Activated CD4-positive, alpha-beta memory T cell treated with anti-CD3 and anti-CD28 coated beads for 36 hours (primary cell): ENCODE measurements at places on chromosomes 16 and 17.

DNA sequence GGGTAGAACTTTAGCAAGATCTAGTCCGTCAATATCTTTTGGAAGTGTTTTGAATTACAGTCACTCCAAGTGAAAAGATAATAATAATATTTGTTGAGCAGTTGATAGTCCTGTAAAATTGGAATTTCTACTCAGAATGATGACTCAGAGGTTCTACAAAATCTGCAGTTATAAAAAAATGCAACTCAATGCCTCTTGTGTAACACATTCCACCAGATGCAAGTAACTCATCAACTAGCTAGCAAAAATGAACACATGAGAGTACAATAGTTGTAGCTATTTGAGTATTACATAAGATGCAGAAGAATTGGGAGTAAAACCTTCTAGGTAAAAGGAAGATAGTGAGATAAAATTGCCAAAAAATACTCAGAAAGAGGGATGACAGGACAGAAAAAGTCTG is 177.2 kb downstream of the CDH8 start:
- H3K36me3 ChIP-seq = no peaks in the 10 kb centered on the region
- no peaks in the 10 kb centered on the region for H3K27me3 ChIP-seq
- no peak overlapping the region for H3K4me3 ChIP-seq

DNA sequence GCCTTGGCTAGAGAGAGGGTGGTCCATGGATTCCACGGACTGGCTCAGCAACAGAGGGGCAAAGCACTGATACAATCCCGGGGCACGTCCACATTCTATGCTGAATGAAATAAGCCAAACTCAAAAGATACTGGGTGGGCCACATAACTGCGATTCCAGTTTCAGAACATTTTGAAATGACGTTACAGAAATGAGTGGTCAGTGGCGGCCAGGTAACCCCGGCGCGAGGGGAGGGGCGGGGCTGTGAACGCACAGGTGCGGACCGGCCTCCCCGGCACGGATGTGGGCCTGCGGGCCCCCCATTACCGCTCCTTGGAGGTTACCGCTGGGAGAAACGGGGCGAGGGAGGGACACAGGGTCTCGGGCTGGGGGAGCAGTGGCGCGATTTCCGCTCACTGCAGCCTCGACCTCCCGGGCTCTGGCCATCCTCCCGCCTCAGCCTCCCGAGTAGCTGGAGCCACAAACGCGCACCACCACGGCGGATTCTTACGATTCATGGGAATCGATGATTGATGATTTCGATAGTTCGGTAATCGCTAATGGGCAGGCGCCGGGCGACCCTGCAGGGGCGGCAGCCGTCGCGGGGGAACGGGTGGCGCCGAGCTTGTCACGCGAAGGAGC is 559 bp downstream of the MVD start:
- no peaks in the 10 kb centered on the region for H3K27me3 ChIP-seq
- peak overlapping the region; percentile 83 for H3K27ac ChIP-seq
- H3K4me1 ChIP-seq = peaks cover 17% of the 10 kb centered on the region
- peaks cover 2% of the 10 kb centered on the region for H3K36me3 ChIP-seq
- peak overlapping the region; percentile 91 for H3K4me3 ChIP-seq

- H3K27me3 ChIP-seq = peaks cover 3% of the 10 kb centered on the region
- no peak for DNase-seq
- H3K36me3 ChIP-seq = no peaks in the 10 kb centered on the region
- H3K4me1 ChIP-seq = peaks cover 11% of the 10 kb centered on the region
- no peak overlapping the region for H3K27ac ChIP-seq
- H3K4me3 ChIP-seq = no peak overlapping the region
These were observed 13.1 kb upstream of the LPCAT2 start for GRCh38 chr16:55495616-55496289.

GRCh38 chr17:43475494-43476089 is 8.2 kb upstream of the DHX8 start:
- H3K4me3 ChIP-seq = no peak overlapping the region
- no peaks in the 10 kb centered on the region for H3K4me1 ChIP-seq
- no peaks in the 10 kb centered on the region for H3K27me3 ChIP-seq
- H3K27ac ChIP-seq = no peak overlapping the region
- no peaks in the 10 kb centered on the region for H3K36me3 ChIP-seq

DNA sequence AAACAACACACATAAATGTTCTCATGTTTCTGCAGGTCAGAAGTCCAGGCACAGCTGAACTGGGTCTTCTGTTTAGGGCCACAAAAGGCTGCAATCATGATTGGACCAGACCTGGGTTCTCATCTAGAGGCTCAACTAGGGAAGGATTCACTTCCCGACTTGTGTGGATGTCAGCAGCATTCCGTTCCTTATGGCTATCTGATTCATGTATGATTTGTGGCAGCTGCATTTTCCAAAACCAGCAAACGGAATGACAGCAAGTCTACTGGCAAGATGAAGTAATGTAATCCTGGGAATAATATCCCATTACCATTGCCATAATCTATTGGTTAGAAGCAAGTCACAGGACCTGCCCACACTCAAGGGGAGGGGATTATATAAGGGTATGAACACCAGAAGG is 22.1 kb downstream of the CEP112 start:
- no peaks in the 10 kb centered on the region for H3K27me3 ChIP-seq
- no peak for DNase-seq
- no peaks in the 10 kb centered on the region for H3K36me3 ChIP-seq
- H3K4me1 ChIP-seq = no peaks in the 10 kb centered on the region
